ENCODE measurements at places on chromosomes 16 and 17.

DNA sequence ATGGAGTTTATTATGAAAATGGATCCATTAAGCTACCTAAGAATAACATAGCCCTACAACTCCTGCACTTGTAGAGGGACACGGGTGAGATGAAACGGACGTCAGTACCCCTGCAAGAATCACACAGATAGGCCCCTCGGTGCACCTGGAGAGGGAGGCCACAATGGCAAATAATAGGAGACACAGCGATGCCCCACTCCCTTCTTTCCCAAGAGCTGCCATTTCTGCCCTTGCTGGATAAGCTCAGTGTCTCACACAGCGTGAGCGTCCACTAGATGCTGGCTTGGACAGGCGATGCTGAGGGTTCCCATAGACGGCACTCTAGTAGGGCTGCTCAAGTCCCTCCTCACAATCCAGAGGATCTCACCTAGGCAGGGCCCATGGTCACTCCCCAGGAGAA, 67.8 kb downstream of the ADCY9 start:
- DNase-seq = no peak

DNA sequence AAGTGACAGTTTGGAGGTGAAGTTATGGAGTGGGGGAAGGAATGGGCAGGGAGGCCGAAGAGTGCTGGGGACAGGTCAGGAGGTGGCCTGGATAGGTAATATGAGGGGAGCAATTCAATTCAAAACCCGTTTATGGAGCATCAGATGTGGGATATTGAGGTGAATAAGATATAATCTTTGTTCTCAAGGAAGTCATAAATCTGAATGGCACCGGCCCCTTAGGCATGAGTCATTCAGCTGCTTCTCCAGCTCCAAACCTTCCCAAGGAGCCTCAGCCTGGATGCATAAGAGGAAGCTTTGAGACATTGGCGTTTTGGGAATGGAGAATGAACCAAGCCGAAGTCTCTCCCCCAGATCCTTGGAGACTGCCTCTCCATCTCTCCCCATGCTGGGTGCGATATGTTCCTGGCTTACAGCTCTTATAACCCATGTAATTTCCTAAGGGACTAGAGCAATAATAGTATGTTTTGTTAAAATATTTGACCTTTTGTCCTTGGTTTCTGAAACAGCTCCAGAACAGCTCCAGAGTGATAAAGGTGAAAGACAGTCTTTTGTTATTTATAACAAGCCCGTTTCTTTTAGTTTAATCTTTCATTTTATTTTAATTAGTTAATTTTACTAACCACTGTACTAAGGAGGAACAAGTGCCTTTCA, 1.7 kb downstream of the TUBG2 start:
- DNase-seq = no peak

- no peak for DNase-seq
These were observed 25.3 kb downstream of the CACNG1 start for GRCh38 chr17:67069603-67070136.

- no peak for DNase-seq
These were observed 47.4 kb downstream of the RBFOX3 start for GRCh38 chr17:79563237-79564013.

DNA sequence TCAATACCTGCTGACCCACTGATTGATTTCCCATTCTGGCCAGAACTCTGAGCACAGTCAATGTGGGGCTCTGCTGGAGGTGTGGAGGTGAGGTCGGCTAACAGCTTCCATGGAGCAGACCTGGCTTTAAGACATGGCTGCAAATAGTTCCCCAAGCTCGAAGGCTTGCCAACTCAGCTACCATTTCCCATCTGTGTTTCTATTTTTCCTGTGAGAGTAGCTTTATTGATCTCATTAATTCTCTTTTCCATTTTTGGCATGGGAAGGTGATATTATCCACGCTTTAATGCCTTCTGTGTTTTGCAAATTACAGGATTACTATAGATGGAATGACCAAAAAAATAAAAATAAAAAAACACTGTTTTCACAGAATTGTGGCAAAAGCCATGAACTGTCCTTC, 151.6 kb upstream of the XYLT1 start:
- no peak for DNase-seq

DNA sequence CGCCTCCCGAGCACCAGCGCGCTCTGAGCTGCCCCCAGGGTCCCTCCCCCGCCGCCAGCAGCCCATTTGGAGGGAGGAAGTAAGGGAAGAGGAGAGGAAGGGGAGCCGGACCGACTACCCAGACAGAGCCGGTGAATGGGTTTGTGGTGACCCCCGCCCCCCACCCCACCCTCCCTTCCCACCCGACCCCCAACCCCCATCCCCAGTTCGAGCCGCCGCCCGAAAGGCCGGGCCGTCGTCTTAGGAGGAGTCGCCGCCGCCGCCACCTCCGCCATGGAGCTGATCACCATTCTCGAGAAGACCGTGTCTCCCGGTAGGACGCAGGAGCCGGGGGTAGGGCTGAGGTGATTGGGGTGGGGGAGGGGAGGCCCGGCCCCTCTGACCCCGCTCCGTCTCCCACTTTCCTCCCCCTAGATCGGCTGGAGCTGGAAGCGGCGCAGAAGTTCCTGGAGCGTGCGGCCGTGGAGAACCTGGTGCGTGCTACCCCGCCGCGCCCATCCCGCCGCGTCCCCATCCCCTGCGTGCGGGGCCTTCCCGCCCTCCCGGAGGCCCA, 329 bp downstream of the KPNB1 start:
- peak; percentile 21 for DNase-seq

GRCh38 chr17:36468903-36469635, 17.4 kb upstream of the ZNHIT3 start:
- no peak for DNase-seq

DNA sequence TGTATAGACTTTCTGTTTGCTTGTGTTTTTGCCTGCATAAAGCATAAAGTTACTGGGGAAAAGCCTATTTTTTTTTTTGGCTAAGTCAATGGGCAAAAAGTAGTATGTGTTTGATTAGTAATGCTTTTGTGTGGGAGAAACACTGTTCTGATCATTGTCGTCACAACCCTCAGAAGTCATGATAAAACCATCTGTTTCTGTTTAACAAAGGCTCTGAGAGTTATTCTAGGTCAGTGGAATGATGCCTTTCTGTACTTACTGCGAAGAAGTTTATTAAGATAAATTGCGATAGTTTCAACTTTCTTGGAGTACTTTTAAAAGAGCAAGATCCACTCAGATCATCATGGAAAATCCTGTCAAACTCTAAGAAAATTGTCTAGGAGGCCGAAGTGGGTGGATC, 80.9 kb downstream of the PRKCA start:
- DNase-seq = no peak

GRCh38 chr17:74386386-74386785, 19.1 kb downstream of the GPR142 start:
- DNase-seq = no peak

DNA sequence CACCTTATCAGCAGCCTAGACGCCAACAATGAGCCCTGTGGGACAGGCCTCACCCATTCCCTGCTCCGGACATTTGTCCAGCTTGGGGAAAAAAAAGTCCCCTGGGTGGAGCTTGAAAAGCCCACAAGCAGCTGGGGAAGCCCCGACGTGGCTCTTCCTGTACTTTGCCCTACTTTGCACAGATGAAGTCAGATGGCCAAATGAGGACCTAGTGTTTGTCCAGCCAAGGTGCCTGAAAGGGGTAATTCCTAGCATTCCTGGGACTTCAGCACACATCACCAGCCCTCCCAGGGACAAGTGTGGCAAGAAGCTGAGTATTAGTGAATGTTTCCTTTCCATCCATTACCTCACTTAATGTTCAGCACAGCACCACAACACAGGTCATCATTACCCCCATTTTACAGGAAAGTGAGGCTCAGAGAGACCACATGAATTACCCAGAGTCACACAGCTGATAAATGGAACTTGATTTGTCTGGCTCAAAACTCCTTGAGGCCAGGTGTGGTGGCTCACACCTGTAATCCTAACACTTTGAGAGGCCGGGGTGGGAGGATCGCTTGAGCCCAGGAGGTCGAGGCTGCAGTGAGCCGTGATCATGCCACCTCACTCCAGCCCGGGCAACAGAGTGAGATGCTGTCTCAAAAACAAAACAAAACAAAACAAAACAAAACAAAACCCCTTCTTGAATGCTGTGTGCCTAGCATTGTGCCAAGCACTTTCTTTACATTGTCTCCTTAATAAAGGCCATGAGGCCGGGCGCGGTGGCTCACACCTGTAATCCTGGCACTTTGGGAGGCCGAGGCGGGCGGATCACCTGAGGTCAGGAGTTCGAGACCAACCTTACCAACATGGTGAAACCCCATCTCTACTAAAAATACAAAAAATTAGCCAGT, 19.9 kb upstream of the PLLP start:
- no peak for DNase-seq

- no peak for DNase-seq
These were observed 16.0 kb downstream of the CAPN15 start for GRCh38 chr16:543301-544164.

DNA sequence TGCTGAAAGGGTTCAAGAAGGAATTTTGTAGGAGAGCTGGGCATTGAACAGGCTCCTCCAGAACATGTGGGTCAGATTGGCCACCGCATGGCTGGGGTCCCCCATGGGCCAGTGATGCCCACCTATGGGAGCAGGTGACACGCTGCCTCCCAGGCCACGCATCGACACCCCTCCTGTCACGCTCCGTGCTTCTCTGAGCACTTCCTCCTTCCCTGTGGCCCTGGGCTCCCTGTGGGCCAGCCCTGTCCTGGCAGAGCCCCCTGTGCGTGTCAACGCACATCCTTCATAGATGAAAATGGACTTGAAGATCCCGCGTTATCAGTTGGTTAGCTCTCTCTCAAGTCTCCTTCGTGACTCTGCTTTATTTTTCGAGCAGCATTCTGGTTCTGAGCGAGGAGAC, 160.3 kb downstream of the RPTOR start:
- DNase-seq = no peak

- no peak for DNase-seq
These were observed 13.2 kb downstream of the JPT2 start for GRCh38 chr16:1691276-1691675.

Data from stimulated activated CD8-positive, alpha-beta memory T cell treated with anti-CD3 and anti-CD28 coated beads, Interleukin-7, amount 100 ng/mL, for 48 hours (primary cell).